ENCODE measurements at places on chromosomes 3 and 15.

- no peak for DNase-seq
Observed at GRCh38 chr3:14555835-14556234, 15.7 kb upstream of the GRIP2 start.

GRCh38 chr3:44992555-44993470, 16.8 kb downstream of the EXOSC7 start:
- DNase-seq = no peak

DNA sequence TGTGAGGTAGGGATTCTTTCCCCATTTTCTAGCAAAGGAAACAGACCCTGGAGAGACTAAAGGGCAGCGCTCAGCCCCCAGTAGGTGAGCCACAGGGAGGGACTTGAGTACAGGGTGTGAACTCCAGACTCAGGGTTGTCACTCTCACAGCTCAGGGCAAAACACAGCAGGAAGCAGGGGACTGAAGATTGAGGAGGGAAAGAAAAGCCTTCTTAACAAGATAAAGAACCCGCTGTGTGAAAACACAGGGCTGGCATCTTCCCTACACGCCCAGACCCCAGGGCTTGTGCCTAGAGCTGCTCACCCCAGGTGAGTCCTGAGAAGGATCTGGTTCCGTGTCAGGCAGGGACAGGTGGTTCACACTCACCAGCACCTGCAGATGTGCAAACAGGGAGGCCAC, 59.6 kb downstream of the ABTB1 start:
- DNase-seq = no peak

- no peak for DNase-seq
Observed at GRCh38 chr3:33181229-33181628, 37.4 kb downstream of the SUSD5 start.

DNA sequence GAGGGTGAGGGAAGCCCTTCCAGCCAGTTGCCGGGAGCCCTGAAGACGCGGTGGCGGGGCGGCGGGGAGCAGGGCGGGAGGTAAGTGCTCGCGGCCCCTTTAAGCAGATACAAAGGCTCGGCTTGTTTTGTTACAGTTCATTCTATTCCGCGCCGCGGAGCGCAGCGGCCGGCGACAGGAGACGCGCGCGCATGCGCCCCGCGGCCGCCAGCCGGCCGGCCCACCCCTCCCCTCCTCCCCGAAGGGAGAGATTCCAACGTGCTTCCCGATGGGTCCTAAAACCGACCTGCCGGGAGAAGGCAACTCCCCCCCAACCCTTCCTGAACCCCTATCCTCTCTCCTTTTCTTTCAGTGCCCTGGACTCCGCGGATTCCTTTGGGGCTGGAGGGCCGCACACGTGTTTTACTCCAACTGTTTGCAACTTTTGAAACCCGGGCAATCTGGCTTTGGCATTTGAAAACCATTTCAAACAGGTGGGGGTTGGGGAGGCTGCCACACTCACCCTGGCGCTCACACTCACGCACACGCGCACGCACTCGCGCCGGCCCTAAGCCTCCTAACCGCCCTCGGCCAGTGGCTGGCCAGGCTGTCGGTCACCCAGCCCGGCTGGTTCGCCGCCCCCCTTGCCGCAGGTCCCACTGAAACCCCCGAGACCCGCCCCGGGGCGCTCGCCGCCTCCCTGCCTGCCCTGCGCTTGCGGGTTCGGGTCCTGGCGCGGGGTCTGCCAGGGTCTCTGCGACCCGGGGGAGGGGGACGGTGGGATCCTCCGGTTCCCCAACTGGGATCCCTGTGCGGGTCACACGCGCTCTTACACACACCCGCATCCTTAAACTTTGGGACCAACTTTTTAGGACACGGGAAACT, at the start of gene MAGI1:
TSS of gene MAGI1 (minus strand) at position 193 of the 864 bp plus-strand sequence. CDS start 610 bp downstream, outside the sequence.
- peak; percentile 96 for DNase-seq

DNA sequence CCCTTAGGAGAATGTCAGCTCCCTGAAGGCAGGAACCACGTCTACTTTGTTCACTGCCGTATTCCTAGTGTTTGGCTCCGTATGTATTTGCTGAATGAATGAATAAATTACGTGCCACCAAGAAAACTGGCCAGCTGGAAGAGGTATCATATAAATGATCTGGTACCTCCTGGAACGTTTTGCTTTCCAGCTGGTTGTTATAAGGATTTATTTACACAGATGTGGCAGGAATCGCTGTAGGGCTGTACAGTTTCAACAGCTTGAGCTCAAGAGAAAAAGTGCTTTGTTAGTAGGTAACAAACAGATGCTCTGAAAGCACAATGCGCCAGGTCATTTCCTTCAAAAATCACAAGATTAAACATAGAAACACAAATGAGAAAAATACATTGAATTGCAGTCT, 108.8 kb upstream of the ATP2B2 start:
- no peak for DNase-seq

GRCh38 chr15:63194880-63195568, 5.6 kb downstream of the RAB8B start:
- DNase-seq = no peak

GRCh38 chr15:38164507-38164906, 88.1 kb upstream of the SPRED1 start:
- DNase-seq = no peak

GRCh38 chr3:43203022-43203421, 83.3 kb upstream of the SNRK start:
- no peak for DNase-seq

DNA sequence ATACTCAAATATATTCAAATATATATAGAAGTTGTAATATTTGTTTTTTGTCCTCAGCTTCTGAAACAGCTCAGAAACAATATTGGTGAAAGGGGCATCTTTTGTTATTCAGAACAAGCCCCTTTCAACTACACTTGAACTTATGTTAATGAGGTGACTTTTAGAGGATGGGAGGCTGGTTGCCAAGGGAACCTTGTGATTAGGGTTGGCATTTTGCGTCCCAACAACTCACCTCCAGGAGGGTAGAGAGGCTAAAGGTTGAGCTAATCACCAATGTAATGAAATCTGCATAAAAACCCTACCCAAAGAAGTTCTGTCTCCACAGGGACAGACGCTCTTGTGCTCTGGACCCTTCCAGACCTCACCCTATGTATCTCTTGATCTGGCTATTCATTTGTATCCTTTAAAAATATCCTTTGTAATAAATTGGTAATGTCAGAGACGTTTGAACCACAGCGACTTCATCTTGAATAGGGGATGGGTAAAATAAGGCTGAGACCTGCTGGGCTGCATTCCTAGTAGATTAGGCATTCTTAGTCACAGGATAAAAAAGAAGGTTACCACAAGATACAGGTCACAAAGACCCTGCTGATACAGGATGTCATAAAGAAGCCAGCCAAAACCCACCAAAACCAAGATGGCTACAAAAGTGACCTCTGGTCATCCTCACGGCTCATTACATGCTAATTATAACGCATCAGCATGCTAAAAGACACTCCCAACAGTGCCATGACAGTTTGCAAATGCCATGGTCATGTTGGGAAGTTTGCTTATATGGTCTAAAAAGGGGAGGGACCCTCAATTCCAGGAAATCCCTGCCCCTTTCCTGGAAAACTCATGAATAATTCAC, 111.1 kb downstream of the FMN1 start:
- DNase-seq = no peak

GRCh38 chr3:159886050-159886449, 102.6 kb upstream of the IL12A start:
- no peak for DNase-seq

DNA sequence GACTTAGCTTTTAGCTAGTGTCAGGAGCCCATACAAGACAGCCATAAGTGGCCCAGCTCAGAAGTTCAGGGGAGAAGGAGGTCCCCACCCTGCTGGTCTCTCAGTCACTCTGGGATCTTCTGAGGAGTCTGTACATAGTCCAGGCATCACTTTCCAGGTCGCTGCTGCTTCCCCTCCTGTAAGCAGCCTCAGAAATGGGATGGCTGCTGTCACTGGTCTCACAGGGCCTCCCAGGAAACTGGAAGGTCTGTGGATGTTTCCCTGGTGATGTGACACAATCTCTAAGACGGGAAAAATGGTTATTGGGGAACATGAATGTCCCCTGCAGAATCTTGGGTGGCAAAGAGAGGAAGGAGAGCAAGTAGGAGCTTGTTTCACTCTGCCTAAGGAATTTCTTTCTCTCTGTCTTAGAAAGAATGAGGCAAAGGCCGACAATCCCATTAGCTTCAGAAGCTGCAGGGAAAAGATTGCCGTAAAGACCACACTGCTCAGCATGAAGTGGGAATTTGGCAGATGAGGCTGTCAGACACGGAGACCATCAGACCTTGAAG, 43.2 kb upstream of the TNFAIP8L3 start:
- no peak for DNase-seq

- DNase-seq = peak; percentile 79
Observed at GRCh38 chr3:197487911-197488391, 67.8 kb downstream of the BDH1 start.

DNA sequence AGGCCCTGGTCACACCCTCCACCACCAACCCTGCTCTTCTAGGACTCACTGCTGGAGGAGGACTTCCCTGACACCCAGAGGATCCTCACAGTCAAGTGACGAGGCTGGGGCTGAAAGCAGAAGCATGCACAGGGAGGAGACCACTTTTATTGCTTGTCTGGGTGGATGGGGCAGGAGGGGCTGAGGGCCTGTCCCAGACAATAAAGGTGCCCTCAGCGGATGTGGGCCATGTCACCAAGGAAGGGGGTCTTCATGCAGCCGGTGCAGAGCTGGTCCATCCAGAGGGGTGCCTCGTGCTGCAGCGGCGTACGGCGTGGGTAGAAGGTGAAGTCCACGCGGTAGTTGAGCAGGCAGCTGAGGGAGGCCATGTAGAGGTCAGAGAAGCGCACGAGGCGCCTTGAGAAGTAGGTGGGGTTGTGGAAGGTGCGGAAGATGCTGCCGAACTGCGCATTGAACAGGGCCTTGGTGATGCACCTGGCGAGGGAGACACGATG, 9.4 kb downstream of the NT5DC2 start:
- DNase-seq = no peak

- no peak for DNase-seq
Observed at GRCh38 chr15:83655237-83655616, 1.3 kb downstream of the ADAMTSL3 start.

DNA sequence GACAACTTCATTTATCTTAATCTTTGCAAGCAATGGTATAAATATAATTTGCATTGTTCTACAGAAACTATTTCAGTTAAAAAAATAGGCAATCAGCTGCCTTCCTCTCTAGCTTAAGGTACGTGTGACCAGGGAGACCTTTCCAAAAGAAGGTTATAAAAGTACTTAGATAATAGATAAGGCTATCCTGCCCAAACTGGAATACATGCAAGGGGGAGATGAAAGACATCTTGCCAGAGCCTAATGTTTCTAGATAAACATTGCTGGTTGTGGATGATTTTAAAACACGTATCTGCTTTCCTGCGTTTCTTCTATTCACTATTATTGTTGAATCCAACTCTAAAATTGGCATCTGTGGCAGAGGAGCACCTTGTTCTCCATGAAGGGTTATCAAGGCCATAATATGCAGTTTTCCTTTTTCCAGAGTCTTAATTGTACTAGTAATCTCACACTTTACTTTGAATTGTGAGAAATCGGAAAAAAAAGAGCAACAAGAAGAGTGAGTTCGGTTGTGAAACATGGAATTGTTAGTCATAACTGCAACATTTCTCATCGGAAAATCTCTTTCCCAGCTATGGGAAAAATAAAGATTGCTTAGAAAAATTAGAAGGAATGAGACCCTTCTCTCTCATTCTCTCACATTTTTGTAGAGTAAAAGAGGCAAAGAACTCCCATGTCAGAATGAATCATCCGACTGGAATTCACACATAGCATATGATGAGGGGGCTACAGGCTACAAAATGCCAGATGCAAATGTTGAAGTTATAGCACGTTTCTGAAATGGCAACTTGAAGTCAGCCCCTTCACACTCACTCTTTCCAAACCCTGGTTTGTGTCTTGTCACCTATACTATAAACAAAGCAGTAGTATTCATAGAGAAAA, 936.1 kb upstream of the NR2F2 start:
- no peak for DNase-seq

DNA sequence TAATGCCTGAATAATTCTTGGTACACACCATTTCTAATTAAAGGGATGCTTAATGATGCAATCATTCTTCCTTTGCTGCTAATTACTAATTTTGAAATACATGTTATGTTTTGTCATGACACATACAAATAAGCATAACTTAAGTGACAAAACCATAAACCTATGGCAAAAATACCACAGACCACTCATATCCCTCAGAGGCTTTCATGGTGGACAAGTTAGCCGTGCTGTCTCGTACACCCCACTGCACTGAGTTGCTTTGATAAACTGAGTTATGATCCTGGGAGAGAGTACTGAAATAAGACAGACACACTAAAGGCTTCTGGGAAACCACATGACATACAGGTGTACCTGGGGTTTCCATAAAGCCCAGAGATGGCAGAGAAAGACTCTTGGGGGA, 913.8 kb downstream of the FHIT start:
- DNase-seq = no peak

GRCh38 chr3:85005946-85006345, 47.2 kb downstream of the CADM2 start:
- no peak for DNase-seq

GRCh38 chr15:27973886-27974285, 125.2 kb downstream of the OCA2 start:
- no peak for DNase-seq

GRCh38 chr3:31670722-31671121, 138.0 kb downstream of the STT3B start:
- no peak for DNase-seq

DNA sequence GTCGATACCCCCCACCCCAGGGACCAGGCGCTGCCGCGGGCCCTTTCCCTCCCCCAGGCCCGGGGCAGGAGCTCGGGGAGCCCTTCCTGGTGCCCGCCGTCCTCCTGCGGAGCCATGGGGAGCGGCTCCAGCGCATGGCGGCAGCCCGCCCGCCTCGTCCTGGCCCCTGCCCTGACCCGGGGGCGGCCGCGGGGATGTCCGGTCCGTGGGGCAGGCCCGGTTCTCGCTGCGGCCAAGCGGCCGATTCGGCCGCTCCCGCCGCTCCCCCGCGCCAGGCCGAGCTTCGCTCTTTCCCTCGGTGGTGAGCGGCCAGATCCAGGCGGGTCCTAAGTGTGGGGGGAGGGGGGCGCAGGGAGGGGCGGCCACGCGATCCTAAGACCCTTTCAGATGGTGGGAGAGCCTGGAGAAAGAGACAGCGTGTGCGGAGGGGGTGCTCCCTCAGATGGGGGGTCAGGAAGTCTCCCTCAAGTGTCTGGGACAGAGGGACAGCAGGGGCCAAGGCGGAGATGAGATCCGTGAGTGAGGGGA, 1.3 kb downstream of the NEIL1 start:
- DNase-seq = no peak

- peak; percentile 76 for DNase-seq
Observed at GRCh38 chr3:52055537-52056351, 627 bp downstream of the DUSP7 start.

DNA sequence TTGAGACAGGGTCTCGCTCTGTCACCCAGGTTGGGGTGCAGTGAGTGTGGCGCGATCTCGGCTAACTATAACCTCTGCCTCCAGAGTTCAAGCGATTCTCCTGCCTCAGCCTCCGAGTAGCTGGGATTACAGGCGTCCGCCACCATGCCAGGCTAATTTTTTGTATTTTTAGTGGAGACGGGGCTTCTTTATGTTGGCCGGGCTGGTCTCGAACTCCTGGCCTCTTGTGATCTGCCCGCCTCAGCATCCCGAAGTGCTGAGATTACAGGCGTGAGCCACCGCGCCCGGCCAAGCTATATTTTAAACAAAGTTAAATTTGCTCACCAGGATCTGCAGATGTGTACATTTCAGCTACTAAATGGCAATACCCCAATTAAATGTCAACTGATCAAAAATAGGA, 1.1 kb upstream of the C3orf38 start:
- DNase-seq = no peak

GRCh38 chr3:42721690-42722089, 19.1 kb upstream of the HHATL start:
- no peak for DNase-seq

Data from adrenal gland (tissue), 19 donors.